ENCODE measurements at places on chromosomes 13 and 19.

DNA sequence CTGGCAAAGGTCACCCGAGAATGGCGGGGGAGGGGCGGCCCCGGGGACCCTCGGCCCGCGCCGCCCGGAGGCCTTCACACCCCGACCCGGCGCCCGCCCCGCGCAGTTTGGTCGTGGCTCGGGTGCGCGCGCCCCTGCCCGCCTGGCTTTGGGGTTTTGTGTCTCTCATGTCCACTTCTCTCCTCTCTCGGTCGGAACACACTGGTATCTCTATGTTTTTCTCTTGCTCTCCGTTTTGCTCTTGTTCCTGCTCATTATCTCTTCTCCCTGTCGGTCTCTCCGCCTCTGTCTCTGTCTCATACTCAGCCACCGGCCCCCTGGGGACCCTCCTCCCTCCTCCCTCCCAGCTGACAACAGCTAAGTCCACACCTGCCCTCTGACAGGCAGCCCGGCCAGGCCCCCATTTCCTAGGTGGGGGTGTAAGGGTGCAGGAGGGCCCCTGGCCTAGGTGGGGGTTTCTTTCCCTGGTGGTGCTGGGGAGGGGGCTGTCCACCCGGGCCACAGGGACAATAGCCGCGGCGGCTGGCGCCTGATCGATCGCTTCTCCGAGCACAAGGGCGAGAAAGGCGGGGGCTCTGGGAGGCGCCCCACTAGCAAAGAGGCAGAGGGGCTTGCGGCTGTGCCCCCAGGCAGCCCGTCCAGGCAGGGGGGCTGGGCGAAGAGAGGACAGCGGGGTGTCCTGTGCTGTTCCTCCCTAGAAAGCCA is 2.3 kb downstream of the ONECUT3 start:
- DNase-seq: no peak

GRCh38 chr19:18650021-18650390 is 13.2 kb downstream of the KLHL26 start:
- DNase-seq: no peak

GRCh38 chr13:39148513-39148961 is 110.3 kb downstream of the NHLRC3 start:
- DNase-seq: no peak

GRCh38 chr13:110162866-110163658 is 143.9 kb downstream of the COL4A1 start:
- DNase-seq: no peak

Data from CD4-positive, alpha-beta T cell treated with Interleukin-15 for 1 hour (primary cell).